ENCODE measurements at places on chromosomes 3 and 15. TPM values are rescaled to one million over a fixed set of nuclear protein-coding genes. Genes with fewer than 3 reads are reported as not detected.

ZCWPW2 gene
- total RNA-seq: 0.88 TPM

EPHB3 gene
- 4.1 TPM for total RNA-seq

CA12 gene
- 114 TPM for total RNA-seq

P2RY13 gene
- not detected for total RNA-seq

FAM227B gene
- total RNA-seq: 6.2 TPM

EIF1B gene
- total RNA-seq: 19.2 TPM

LRRC15 gene
- total RNA-seq: 3.6 TPM

- no peak for DNase-seq
Observed at GRCh38 chr3:27186013-27186412, 183.2 kb downstream of the NEK10 start.

GRCh38 chr15:45249125-45249780, 2.8 kb upstream of the SLC28A2 start:
- no peak for DNase-seq

DNA sequence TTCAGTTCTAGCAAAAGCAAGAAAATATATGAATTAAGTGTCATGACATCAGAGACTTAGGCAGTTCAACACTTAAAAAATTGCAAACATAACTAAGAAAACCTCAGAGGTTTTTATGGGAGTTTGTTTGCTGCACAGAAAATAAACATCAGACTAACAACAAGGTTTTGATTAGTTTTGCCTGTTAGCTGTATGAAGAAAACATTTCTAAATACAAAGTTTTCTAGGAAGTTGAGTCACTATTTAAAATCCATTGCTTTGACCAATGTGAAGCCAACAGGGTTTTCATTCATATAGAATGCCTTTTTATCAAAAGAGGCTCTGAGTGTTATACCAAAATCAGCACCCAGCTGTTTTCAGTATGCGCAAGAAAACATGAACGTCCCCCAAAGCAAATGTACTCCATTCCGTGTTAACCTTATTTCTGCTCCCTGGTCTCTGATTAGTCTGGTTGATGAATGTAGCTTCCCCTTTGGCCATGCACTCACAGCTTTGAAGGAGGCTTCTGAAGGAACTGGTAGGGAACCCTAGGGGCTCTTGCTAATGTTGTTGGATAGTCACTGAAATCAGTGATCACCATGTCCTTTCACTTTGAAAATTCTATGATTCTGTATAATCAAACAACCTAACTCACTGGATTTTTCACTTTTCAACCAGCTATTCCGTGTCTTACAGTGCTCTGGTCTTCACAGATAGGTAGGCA, 89.6 kb upstream of the TSEN2 start:
- DNase-seq: no peak

DNA sequence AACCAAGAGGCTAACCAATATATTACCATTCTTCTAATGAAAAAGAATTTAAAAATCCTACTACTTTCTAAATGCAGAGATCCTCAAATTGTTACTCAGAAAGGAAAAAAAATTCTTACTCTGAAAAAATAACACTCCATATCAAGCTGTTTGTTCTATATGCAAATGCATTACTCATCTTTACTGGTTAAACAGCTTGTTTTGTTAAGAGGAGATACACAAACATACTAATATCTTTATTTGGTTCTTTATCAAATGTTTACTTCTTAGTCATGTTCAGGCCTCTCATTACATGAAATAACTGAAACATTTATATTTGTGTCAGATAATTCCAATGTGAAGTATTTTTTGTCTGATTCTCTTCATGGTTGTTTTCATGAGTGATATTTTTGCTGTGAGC, 146.8 kb downstream of the PCCB start:
- DNase-seq: peak; percentile 85

- no peak for DNase-seq
Observed at GRCh38 chr3:38334142-38335055, 12.2 kb upstream of the XYLB start.

DNA sequence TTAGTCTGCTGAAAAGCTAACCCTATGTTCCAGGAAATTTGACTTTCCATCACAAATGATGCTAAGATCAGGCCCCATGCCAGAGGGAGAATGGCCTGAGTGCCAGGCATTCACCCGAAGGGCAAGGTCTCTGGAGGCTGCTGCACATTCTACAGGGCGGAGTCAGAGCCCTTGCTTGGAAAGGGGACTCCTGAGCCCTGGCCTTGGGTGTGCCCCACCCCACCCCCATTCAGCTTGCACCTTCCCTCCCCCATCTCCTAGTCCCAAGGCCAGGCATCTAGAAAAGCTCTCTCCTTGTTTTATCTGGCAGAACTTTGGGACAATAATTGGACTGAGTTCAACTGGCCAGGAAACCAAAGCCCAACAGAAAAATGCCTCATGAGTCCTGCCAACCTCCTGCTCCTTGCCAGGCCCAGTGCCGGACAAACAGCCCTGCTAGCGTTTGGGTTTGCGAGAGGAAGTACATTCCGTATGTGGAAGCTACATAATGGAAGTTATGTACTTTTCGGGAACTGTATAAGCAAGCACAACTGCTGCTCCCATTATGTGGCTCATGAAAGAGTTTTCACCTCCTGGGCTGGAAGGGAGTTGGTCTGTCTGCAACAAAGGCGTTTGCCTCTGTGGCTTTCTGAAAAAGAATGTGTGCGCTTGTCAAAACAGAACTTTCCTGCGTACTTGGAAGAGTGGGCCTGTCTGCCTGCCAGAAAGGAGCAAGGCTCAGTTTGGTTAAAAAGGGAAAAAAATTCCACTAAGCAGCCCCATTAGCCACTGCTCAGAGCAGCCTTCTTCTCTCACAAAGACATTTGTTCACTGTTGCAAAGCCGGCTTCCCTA, 321.5 kb upstream of the CTNNB1 start:
- peak; percentile 72 for DNase-seq

DNA sequence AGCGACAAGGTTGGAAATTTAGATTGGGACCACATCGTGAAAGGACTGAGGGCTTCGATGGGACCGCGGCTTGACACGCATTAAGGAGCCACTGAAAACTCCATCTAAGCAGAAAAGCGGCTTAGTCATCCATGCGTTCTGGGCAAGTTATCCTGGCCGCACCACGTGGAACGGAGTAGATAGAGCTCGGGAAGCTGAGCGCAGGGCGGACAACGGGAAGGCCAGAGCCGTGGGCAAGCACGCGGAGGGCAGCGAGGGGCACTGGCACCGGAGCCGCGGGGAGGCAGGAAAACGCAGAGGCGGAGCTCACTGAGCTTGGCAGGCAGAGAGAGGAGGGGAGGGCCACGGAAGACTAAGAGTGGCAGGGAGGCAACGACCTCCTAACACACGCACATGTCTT, 61.3 kb upstream of the VGLL4 start:
- no peak for DNase-seq

DNA sequence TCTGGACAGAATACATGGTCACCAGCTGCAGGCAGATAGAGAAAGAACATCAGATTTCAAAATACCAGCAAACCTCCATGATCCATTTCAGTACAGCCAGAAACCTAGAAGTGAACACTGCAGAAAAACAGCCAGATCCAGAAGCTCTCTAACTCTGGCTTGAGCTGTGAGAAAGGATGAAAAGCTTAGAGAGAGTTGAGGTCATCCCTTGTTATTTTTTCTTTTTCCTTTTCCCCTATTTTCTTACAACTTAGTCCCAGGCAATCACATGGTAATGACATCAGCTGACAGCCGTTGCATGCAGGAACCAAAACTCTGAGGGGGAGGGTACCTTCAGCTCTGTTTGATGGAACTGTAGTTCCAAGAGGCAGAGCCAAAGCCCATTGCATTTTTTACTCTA, 113.2 kb downstream of the TCF12 start:
- DNase-seq: no peak

GRCh38 chr3:48926425-48927392, 8.1 kb downstream of the ARIH2 start:
- DNase-seq: no peak

GRCh38 chr15:31559786-31560185, 233.2 kb downstream of the KLF13 start:
- no peak for DNase-seq

DNA sequence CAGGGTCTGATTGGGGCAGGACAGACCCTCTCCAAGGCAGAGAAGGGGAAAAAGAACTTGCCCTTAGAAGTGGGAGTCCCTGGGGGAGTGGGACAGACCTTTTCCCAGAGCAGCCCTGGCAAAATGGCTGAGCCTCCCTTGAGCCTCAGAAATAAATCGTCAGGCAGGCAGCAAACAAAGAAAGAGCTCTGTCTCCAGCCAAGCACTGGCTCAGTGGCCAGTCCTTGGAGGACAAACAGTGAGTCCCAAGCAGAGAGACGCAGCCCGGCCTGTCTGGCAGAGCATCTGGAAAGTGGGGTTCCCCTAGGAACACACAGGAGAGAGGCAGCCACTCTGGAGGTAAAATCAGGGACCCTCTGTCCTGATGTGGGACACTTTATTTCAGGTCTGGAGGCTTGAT, 1.8 kb downstream of the SLC6A1 start:
- DNase-seq: no peak

DNA sequence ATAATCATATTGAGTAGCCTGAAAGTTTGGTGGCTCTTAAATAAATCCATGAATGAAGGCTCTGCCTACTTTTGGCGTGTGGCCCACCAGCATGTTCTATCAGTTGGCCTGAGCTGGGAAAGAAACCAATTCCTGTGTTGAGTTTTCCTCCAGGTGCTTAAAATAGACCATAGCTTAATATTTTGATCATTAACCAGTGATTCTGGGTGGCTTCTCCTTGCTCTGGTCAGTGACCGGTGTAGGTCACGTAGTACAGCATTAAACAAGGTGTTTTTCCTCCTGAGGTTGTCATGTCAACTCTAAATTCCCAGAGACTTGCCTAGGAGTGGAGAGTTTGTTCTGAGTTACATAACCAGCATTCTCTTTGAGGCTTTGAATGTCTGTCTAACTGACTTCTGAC, 1.3 kb downstream of the HHLA2 start:
- no peak for DNase-seq

- DNase-seq: peak; percentile 83
Observed at GRCh38 chr15:65032801-65033537, 3.5 kb upstream of the MTFMT start.

GRCh38 chr15:99445272-99445850, 120.4 kb upstream of the MEF2A start:
- peak; percentile 67 for DNase-seq

DNA sequence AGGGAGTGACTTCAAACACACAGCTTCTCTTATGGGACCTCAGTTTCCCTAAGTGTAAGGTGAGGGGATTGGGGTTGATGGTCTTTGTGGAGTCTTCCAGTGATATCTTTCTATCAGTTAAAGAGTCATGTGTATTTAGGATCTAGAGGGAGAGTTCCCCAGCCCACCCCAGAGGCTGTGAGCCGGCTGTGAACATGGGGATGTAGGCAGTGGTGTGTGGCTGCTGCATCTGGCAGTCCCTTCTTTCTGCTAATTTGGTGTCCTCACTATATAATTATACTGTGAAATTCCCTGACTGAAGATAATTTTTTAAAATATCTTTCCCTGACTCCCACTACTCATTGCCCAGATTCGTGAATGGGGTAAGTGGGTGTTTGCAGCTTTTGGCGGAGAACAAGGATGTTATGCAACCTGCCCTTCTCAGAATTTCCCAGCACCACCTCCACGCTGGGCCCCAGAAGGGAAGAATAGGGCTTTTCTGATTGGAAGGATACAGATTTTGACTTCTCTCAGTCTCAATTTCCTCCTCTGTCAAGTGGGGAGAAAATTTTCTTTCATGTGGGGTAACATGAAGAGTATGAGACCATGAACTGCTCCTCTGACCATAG, 79.0 kb upstream of the RASGRF1 start:
- DNase-seq: no peak

DNA sequence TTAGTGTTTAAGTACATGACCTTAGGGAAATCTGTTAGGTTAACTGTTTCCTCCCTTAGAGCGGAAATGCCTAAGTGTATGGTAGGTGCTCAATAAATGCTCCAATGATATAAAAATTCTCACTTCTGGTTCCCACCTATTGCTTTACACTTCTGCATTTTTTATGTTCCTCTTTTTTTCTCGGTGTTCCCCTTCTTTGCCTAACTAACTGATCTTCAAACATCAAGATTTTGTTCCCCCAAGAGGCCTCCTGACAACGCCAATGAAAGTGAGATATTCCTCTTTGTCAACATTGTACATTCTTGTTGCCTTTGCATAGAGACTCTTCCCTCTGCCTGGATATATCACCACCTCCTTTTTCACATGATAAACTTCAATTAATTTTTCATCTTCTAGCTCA, 17.4 kb downstream of the SLC35A5 start:
- no peak for DNase-seq

DNA sequence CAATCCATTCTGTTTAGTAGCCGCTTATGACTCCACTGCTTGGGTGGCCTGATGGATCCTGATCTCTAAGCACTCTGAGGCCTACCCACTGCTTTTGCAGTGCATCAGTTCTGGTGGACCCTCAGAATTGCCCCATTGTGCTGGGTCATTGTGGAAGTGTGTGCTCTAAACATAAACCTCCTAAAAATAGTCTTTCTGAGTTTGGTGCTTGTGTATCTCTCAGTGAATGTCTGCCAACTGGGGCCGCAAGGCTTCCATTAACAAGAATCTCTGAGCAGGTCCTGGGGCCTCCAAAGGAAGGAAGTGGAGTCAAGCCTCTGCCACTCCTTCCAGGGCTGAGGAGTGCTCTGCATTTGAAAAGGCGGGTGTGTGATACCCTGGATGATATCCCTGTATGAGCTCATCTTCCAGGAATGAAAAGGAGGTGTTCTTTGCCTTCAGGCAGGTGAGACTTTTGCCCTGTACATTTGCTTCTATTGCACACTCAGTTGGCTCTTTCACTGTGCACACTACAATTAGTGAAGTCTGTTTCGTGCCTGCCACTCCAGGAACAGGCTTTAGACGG, 80.0 kb upstream of the CACNA2D3 start:
- DNase-seq: no peak

DNA sequence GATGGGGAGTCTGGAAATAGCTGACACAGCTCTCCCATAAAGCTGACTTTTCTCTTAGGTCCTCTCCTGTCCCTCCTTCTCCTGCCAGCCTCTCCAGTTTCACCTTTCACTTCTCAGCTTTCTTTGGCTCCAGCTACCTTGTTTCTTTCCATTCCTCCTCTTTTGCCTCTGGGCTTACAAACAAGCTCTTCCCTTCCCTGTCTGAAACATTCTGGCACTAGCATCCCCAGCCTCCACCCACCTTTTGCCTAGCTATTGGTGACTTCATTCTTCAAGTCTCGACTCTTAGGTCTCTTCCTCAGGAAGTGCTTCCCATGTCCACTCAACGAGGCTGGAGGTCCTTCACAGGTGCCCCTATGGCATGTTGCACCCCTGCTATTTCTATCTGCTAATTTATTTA, 20.5 kb upstream of the AVEN start:
- peak; percentile 3 for DNase-seq

- peak; percentile 87 for DNase-seq
Observed at GRCh38 chr15:76059320-76060117, at the start of gene TMEM266. TMEM266 (plus strand) TSS chr15:76059985; CDS start chr15:76134264, 74,279 bp downstream.

GRCh38 chr15:68730471-68730919, 90.2 kb downstream of the ANP32A start:
- peak; percentile 72 for DNase-seq

DNA sequence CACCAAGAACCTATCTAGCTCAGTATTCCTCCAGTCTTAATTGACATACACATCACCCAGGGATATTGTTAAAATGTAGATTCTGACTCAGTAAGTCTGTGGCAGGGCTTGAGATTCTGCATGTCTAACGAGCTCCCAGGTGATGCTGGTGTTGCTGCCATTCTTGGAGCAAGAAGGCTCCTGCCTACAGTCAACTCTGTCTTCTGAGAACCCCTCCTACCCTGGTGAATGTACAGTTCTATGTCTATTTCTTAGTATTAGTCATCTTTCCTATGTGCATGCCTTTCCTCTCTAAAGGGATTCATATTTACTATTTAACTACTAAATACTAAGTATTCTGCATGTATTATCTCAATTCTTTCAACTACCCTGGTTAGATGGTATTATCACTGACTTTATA, 268.7 kb downstream of the EDEM1 start:
- DNase-seq: no peak

Data from osteoblast (primary cell).